Esophagus mucosa (tissue), 1 donor: ENCODE measurements at places on chromosomes 13 and 19. TPM values are rescaled to one million over a fixed set of nuclear protein-coding genes. Genes with fewer than 3 reads are reported as not detected.
A peak's percentile ranks its signal among the peaks of the same experiment; 100 is the strongest.

DNA sequence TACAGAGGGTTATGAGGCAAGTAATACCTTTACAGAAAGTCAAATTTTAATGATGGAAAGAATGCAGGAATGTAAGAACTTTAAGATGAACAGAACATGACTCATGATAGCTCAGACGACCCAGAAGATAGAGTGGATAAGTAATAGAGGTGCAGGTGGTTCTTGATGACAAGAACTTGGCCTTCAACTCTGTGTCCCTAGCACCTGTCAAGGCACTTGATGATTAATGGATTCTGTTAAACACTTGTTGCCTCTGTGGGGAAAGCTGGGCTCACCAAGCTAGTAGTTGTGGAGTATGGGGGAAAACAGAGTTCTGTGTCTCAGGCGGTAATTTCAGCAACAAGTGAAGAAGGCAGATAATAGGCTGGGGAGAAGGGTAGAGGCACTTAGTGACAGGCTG lies 306.2 kb downstream of the ATP8A2 start:
- ATAC-seq: no peak

The FCAR gene
- 0.16 TPM for total RNA-seq

- ATAC-seq: no peak
Observed at GRCh38 chr19:17357724-17358123, 19.4 kb downstream of the PLVAP start.

- peak; percentile 7 for ATAC-seq
Observed at GRCh38 chr19:52170863-52171320, 529 bp downstream of the ZNF836 start.

The APOC1 gene
- 4.7 TPM for total RNA-seq

- no peak for ATAC-seq
Observed at GRCh38 chr13:44667943-44668342, 91.8 kb upstream of the TSC22D1 start.

DNA sequence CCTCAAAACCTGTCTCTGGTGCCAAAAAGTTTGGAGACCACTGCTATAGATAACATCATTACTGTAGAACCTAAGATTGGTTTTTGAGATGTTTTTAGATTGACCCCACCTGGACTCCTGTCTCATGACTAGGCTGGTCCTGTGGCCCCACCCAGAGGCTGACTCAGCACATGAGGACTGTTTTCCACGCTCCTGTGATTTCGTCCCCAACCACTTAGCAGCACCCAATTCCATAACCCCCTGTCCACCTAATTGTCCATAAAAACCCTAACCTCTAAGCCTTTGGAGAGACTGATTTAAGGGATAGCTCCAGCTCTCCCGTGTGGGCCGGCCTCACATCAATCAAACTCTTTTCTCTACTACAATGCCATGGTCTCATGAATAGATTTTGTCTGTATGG lies 25.6 kb upstream of the GAS6 start:
- no peak for ATAC-seq

The CDX2 gene
- total RNA-seq: not detected

GRCh38 chr19:43526884-43527859 lies at the start of gene ETHE1:
TSS of gene ETHE1 (minus strand) at chr19:43527201. CDS start at chr19:43527177, 24 bp downstream.
- ATAC-seq: peak; percentile 58
